Activated T-helper 17 cell treated with anti-CD3 and anti-CD28 coated beads, Interleukin-2, amount 50 U/mL, for 72 hours (primary cell): ENCODE measurements at places on chromosomes 5 and 9.

- ATAC-seq = no peak
These were observed 50.2 kb upstream of the ZBTB43 start for GRCh38 chr9:126754436-126755316.

GRCh38 chr9:136268735-136269134 is 23.1 kb upstream of the QSOX2 start:
- no peak for ATAC-seq

DNA sequence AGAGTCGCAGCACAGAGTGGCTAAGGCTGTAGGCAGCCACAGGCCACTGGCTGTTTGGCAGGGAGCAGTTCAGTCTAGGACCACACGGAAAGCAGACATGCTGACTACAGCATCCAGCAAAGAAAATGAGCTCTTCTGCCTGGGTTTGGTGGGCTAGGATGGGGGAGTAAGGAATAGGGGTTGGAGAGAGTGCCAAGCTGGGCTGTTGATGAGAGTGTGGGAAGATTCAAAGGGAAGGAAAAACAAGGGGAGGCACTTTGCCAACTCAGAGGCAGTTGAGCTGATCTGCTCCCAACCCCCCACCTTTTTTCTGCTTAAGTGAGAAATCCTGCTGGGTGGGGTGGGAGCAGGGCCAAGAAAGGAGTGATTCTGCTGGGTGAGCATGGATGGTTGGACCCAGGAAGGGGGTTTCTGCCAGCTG is 35.9 kb downstream of the SVEP1 start:
- no peak for ATAC-seq

GRCh38 chr9:20065796-20066700 is 277.2 kb upstream of the SLC24A2 start:
- ATAC-seq = no peak

GRCh38 chr5:84343171-84343570 is 41.5 kb downstream of the EDIL3 start:
- ATAC-seq = no peak

DNA sequence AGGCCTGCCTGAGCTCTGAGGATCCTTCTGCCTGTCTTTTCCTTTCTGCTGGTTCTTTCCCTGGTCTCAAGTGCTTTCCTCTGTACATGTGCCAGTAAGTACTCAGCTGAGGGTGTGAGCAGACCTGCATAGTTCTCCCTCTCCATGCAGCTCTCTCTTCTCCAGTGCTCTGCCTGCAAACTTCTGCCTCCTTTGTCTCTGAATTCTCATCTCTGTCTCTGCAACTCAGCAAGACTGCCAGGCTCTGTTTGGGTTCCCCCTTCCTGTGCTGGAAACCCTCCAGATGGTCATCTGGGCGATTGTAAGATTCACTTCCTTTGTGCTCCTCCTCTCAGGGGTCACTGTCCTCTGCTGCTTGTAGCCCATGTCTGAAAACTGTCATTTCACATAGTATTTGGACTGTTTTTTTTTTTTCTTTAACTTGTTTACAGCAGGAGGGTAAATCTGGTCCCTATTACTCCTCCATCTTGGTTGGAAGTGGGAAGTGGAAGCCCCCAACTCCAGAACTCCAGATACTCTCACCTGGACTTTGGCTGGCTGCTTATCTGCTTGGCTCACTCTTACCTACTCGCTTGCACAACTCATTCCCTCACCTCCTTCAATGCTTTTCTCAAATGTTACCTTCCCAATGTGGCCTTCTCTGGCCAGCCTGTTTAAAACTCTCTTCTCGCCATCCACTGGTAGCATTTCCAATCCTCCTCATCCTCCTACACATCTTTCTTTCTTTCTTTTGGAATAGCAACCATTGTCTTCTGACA is 175.3 kb upstream of the TBC1D2 start:
- ATAC-seq = no peak

DNA sequence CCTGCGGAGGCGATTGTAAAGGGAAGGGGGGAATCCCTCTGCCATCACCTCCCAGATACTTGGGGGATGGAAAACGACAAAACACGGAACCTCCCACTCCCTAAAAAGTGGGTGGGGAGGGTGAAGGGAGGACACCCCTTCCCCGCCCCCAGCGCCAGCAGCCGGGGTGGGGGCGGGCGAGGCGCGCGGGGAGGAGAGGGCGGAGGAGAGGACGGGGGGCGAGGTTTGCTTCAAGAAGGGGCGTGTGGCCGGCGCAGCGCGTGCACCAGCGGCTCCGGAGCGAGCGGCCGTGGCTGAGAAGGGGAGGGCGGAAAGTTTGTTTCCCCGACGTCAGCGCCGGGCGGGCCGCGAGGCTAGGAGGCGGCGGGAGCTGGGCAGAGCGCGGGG is at the start of gene PRRX2:
TSS of gene PRRX2 (plus strand) at position 259 of the 387 bp plus-strand sequence. CDS start 221 bp downstream, outside the sequence.
- ATAC-seq = peak; percentile 59

- ATAC-seq = no peak
These were observed 206.3 kb downstream of the BNC2 start for GRCh38 chr9:16664211-16664610.

DNA sequence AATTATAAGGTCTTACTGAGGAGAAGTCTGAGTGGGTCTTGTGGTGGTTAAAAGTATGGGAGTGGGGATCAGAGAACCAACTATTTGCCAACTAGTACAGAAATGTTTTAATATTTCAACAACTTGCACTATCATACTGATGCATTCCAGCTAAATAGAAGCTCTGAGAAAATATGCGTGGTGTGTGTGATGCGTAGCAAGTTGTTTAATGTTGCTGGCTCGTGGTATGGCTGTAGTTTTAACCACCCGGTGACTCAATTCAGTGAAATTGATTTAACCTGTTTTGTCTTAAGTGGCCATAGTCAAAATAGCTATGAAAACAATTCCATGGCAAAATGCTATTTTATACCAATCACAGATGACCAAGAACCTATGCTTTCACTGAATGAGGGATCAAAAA is 176.5 kb upstream of the SLC24A2 start:
- ATAC-seq = no peak

DNA sequence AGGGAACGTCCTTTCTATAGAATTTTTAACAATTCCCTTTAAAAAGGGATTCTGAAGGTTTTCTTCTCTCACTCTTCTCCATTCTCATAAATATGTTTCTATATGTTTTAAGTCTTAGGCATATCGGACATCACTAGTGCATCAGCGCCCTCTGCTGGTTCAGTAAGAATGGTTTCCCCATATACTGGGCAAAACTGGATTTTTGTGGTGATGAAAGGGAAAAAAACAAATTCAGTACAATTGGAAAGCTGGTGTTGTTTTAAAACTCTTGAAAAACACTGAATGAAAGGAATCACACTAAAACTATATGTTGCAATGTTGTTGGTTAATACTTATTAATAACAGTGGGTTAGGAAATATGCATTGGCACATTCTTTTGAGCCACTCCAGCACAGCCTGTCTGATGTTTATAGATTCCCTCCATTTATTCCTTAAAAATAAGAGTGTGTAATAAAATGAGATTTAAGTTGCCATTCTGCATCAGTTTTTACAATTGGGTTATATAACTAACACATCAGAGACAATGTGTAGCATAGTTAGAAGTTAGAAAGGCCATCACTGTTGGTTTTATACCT is 15.8 kb downstream of the CWC27 start:
- peak; percentile 72 for ATAC-seq

GRCh38 chr9:126171641-126172040 is 155.0 kb upstream of the MVB12B start:
- ATAC-seq = no peak

DNA sequence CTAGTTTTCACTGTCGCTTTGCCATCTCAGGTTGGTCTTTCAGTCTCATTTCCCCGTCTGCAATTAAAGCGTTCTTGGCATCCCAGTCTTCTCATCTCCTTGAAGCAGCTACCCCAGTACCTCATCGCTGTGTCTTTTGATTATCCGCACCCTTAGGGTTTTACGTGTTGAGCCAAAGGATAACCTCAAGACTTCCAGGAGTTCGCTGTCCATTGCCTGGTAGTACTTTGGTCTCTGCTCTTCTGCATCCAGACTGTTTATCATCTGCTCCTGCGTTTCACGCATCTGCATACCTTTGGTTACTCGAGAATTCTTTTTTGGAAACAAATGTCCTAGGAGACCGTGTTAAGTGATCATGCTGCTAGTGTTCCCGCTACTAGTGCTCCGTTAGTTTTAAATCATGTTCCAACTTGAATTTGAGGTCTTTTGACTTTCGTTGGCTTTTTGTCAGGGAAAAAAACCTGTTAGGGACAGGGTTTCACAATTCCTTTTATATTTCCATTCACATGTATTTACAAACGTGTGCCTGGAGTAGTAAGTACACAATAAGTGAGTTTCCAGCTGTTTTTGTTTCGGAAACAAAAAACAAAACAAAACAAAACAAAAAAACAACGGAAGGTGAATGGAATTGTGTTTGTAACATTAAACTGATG is 888 bp downstream of the RABGAP1 start:
- no peak for ATAC-seq

DNA sequence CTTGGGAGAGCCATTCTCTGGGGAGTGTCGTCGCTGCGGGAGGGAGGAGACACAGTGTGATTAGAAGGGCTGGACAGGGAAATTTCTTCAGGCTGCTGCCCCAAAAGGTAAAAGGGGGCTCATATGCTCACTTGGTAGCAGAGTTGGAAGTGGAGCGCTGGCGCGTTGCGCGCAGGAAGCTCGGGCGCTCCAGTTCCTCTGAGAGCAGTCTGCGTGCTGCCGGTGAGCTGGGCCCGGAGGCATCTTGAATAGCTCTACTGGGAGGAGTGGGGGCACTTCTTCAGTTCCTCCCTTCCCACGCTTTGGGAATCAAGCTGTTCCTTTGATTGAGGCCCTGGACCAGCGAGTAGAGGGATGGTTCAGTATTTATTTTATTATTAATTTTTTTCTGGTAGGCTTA is 2.7 kb downstream of the RXFP3 start:
- no peak for ATAC-seq

- ATAC-seq = no peak
These were observed 157.5 kb upstream of the IER5L start for GRCh38 chr9:129335464-129336129.

- ATAC-seq = no peak
These were observed 32.9 kb downstream of the SCAI start for GRCh38 chr9:125110464-125110863.

GRCh38 chr5:18036531-18036930 is 402.3 kb downstream of the TAF11L14 start:
- no peak for ATAC-seq

GRCh38 chr5:144125163-144125726 is 45.2 kb downstream of the YIPF5 start:
- ATAC-seq = no peak

GRCh38 chr5:79561525-79561893 is 47.6 kb upstream of the HOMER1 start:
- peak; percentile 79 for ATAC-seq

DNA sequence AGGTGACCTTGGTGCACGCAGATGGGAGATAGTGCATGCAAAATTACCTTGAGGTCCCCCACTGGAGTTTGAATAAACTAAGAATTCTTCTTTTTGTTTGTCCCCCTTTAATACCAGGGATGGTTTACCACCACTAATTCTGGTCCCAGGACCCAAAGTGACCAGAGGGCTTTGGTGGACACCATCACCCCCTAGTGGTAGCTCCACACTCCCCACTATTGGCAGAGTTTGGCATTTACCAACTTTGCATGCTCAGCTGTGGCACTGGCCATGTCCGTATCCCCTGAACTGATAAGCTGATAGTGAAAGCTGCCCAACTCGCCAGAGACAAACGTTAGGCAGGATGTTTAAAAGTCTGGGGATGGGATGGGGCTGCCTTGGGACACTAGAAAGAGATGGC is 3.3 kb downstream of the ASTN2 start:
- no peak for ATAC-seq

- ATAC-seq = no peak
These were observed 33.1 kb downstream of the MFAP3 start for GRCh38 chr5:154071799-154072413.

- no peak for ATAC-seq
These were observed 221.8 kb downstream of the MELK start for GRCh38 chr9:36794461-36794860.

DNA sequence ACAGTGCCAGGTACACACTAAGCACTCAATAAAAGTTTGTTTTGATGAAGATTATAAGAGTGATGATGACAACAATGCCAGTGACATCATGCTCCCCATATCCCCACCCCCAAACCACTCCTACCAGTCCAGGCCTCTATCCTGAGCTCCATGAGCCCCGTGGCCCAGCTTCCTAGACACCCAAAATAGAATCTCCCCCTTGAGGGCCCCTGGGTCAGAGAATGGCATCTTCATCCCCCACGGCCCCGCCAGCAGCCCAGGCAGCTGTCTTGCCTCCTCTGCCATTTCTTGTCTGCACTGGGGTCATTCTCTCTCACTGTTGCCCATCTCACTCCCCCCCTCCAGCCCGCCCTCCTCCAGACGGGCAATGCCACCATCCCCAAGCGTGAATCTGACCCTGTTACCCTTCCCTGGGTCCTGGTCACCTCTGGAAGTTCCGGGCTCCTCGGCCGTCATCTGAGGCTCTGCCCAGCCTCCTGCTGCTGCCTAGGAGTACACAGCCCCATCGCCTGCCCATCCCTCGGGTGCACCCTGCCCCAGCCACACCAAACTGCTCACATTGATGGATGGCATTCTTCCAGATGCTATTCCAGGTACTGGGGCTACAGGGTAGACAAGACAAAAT is 76.8 kb upstream of the LMX1B start:
- ATAC-seq = no peak

- no peak for ATAC-seq
These were observed 313.5 kb upstream of the PDE4D start for GRCh38 chr5:60207040-60207439.

DNA sequence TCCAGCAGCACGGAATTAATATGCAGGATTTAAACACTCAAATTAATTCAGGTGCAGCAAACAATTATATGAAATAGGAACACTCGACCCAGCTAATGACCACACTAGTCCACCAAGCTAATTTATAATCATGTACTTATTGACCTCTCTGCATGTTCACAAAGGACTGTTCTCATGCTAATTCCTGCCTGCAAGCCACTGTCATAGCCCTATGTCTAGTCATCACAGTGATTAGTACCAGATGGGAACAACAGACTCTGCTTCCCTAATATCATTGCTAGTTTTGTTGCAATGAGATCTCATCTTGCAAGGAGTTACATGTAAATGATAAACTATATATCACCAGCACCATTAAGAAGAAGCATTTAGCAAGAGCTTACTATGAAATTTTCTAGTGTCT is 553.0 kb upstream of the GRAMD2B start:
- no peak for ATAC-seq

- ATAC-seq = no peak
These were observed 102.4 kb downstream of the TTLL11 start for GRCh38 chr9:121990600-121991306.

DNA sequence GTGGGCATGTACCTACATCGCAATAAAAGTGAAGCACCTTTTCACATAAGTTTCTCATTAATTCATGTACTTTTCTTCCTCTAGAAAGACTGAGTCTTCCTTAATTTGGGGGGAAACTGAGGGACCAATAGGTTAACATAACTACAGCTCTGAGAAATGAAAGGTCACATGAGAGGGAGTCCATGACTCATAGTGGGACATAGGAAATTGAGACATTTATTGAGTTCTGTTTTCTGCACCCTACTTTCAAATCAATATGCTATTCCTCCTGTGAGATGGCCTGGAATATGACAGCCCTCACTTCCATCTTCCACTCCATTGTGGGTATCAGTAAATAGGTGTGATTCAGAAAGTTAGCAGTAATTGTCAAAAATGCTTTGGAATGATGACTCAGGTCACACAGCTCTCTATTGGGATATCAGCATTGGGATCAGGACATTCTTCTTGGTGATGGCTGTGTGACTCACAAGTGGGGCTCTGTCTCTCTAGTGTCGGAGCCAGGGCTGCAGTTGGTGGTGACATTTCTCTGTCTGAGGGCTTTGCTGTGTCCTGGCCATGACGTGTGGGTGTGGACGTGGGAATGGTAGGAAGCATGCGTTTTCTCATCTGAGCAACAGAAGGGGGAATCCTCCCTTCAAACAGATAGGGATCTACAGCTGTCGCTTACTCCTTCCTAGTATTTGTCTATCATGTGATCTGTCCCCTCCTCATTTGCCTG is 125.0 kb downstream of the TRIO start:
- ATAC-seq = no peak

- ATAC-seq = no peak
These were observed 1.3 kb upstream of the PLPPR1 start for GRCh38 chr9:101027236-101027635.
